ENCODE measurements at places on chromosomes 7 and 10.
A peak's percentile ranks its signal among the peaks of the same experiment; 100 is the strongest.

DNA sequence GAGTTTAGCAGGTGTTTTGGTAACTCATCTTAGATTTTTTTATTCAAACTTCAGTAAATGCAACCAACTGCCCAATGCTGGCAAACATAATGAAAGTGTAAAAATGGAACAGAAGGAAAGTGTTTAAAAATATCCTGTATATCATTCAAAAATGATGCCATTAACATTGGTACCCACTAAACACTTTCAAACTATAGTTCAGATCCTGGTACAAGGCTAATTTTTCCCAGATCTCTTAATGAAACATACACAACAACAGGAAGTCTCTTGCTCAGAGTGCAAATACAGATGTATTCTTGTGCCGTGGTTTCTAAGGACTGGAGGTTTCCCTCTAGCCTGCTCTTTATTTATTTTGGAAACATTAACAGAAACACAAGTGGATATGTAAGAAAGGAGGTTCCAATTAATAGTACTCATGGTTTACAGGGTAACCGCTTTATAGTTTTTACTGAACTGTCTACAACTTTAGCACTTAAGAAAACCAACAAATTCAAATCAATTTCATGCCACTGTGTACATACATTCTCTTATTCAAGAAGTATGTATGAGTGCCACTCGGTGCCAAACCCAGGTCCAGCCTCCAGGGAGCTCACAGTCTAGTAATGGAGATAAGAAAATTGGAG lies 176.0 kb upstream of the AKR1E2 start:
- no peaks in the 10 kb centered on the region for H3K27me3 ChIP-seq
- peak; percentile 23 for DNase-seq
- H3K27ac ChIP-seq: peak overlapping the region; percentile 36

DNA sequence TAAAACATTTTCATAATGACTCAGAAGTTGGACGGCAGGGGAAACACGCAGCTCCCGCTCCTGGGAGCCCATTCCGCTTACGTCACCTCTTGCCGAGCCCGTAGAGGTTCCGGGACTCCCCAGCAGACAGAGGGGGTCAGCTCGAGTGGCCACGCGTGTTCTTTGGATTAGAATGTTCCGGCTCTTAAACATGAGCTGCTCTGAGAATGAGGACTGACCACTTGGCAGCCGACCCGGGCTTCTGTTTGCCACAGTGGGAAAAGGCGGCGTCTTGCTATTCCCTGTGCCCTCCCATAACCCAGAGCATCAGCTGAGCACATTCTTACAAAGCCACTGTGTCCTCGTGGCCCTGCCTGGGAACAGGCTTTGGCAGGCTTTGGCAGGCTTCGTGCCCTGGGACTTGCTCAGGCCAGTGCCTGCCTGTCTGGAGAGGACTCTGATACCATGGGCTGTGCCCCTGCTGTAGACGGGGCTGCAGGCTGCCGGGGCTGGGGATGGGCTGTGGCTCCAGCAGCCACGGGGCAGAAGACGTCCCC lies 40.1 kb downstream of the PFKP start:
- peaks cover 10% of the 10 kb centered on the region for H3K4me1 ChIP-seq
- no peaks in the 10 kb centered on the region for H3K27me3 ChIP-seq
- DNase-seq: peak; percentile 99
- H3K36me3 ChIP-seq: peaks cover 74% of the 10 kb centered on the region
- peak overlapping the region; percentile 97 for H3K27ac ChIP-seq
- H3K4me3 ChIP-seq: peak overlapping the region; percentile 12

DNA sequence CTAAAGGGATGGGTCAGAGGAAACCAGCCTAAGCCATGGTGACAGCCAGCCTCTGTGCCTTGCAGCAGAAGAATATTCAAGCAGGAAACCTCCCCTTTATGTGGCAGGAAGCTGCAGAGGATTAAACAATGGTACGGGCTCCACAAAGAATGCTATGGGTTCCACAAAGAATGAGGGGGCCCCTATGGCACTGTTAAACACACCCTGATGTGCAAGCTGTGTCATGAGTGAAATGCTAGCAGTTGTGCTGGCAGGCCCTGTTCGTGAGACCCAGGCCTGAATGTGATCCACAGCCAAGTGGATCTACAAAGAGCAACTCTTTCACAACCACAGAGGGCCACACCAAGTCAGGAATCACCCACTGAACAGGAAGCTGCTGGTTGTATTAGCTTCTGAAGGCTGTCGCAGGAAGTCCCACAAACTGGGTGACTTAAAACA lies 68.9 kb downstream of the MYOF start:
- no peak overlapping the region for H3K4me3 ChIP-seq
- H3K36me3 ChIP-seq: peaks cover 77% of the 10 kb centered on the region
- no peak for DNase-seq
- peak overlapping the region; percentile 7 for H3K27ac ChIP-seq
- no peaks in the 10 kb centered on the region for H3K4me1 ChIP-seq

DNA sequence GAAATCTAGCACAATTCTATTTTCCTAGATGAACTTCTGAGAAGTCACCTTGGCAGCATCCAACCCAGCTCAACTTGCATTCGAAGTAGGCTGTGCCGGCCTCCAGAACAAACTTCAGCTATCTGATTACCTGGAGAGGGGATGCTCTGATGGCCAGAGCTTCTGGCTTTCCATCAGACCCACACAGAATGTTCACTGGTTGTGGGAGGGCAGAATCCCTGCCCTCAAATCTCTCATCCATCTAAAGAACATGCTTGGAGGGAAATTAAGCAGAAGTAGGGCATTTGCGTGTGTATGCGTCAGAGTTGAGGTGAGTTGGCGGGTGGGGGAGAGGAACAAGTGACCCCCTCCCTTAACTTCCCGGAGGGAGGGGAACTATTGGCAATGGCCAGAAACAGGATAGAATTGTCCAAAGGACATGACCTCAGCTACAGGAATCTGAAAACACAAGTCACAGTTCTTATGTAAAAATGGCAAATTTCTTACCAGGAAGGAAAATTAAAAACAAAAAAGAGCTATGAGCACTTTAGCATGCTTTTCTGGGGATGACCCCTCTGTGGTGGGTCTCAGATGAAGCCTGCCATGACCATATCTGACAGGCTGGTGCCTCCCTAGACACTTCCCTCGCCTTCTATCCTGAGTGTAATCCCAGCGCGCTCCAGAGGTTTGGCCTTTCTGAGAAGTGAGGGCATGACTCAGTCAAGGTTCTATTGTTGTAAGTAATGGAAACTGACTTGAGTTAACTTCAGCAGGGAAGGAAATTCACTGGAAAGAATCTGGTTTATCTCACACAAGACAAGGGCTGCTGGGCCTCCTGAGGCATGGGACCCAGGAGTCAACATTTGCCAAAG lies 278.8 kb downstream of the RPS24 start:
- H3K4me3 ChIP-seq: no peak overlapping the region
- peaks cover 12% of the 10 kb centered on the region for H3K4me1 ChIP-seq
- no peaks in the 10 kb centered on the region for H3K36me3 ChIP-seq
- DNase-seq: no peak

GRCh38 chr10:110558041-110558440 lies 9.5 kb upstream of the SMC3 start:
- no peaks in the 10 kb centered on the region for H3K36me3 ChIP-seq
- DNase-seq: no peak
- H3K4me3 ChIP-seq: no peak overlapping the region
- no peaks in the 10 kb centered on the region for H3K27me3 ChIP-seq

DNA sequence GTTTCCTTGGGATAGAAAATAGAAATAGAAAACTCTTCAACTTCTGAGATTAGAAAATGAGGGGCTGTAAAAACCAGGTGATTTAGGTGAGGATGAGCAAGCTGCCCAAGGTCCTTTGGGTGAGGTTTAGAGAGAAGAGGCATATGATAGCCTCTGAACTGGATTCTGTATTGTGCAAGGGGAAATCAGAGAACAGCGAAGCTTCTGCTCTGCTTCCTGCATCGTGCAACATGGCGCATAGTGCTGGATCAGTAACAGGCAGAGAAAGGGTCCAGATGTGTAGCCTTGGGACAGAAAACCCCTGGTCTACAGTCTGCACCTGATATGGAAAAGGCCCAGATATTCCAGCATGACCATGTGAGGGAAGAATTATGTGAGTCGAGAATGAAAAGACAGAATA lies 121.7 kb downstream of the MBL2 start:
- peaks cover 17% of the 10 kb centered on the region for H3K4me1 ChIP-seq
- H3K36me3 ChIP-seq: no peaks in the 10 kb centered on the region
- no peak overlapping the region for H3K27ac ChIP-seq
- no peaks in the 10 kb centered on the region for H3K27me3 ChIP-seq
- H3K4me3 ChIP-seq: no peak overlapping the region

DNA sequence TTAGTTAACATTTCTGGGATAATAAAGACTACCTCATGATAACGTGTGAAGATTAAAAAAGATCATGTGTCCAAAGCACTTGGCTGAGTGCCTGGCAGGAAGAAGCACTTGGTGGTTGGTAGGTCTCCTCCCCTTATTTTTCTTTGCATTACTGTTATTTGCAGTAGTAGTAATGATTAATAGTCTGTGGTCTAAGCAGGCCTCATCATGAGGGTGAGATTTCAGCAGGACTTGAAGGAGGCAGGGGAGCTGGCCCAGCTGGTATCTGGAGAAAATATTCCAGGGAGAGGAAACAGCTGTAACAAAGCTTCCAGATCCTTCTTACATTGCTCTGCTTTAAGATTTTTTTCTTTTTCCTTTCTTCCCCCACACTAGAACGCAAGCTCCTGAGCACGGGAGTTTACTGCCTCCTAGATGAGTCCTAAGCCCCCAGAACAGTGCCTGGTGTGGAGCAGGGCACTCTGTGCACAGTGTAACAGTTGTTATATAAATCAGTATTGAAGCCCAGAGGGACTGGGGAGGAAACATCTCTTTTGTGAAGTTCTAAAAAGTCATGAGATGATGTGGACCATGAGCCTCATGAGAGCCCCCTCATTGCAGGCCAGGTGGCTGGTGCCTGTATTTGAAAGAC lies 31.1 kb upstream of the RHEB start:
- no peaks in the 10 kb centered on the region for H3K4me1 ChIP-seq
- H3K27ac ChIP-seq: no peak overlapping the region
- H3K36me3 ChIP-seq: no peaks in the 10 kb centered on the region
- peaks cover 27% of the 10 kb centered on the region for H3K27me3 ChIP-seq

DNA sequence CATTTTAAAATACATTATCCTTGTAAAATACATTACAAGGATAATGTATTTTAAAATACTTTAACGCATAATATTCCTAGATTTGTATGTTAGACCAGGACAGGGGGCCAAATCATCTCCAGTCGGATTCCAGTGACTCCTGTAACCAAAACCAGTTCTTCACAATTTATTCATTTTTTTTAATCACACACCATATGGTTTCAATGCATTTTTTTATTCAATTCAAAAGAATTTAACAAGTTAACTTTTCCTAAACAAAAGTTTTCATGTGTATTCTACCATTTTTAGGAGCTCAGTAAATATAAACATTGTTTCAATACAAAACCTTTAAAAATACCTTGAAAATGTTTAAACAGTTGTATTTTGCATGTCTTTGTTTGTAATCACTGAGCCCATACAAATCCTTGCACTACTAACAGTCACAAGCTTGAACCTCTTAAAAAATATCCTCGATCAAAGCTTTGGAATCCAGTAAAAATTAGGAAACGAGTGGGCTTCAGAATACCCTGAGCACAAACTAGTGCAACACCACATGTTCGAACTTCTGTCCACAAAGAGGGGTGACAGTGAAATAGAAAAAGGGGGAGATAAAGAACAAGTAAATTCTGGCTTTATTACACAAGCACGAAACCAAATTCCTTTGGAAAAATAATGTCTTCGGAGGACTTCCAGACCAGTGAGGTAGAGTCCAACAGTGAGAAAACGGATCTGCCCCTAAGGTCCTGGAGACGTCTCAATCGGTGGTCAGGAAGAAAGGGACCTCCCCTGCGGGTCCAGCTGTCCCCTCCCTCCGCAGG lies 1.6 kb downstream of the CCDC71L start:
- H3K27ac ChIP-seq: peak overlapping the region; percentile 86
- H3K36me3 ChIP-seq: no peaks in the 10 kb centered on the region
- no peaks in the 10 kb centered on the region for H3K27me3 ChIP-seq

- no peak overlapping the region for H3K4me3 ChIP-seq
- no peaks in the 10 kb centered on the region for H3K36me3 ChIP-seq
- no peak for DNase-seq
- no peak overlapping the region for H3K27ac ChIP-seq
These were observed 96.9 kb downstream of the ELMO1 start for GRCh38 chr7:37351716-37352115.

GRCh38 chr10:797179-797578 lies 107.7 kb upstream of the DIP2C start:
- no peaks in the 10 kb centered on the region for H3K27me3 ChIP-seq
- no peaks in the 10 kb centered on the region for H3K4me1 ChIP-seq
- DNase-seq: no peak
- H3K27ac ChIP-seq: no peak overlapping the region

DNA sequence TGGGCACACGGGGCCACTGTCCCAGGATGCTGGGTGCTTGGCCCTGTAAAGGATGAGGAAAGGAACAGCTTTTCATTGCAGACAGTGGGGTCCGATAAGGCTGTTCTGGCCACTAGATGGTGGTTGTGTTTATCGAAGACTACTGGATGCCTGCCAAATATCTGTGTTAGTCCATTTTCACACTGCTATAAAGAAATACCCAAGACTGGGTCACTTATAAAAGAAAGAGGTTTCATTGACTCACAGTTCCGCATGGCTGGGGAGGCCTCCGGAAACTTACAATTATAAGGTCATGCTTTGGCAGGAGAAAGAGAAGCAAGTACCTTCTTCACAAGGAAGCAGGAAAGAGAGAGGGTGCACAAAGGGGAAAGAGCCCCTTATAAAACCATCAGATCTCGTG lies 32.2 kb upstream of the GARS1 start:
- no peak overlapping the region for H3K27ac ChIP-seq
- no peak overlapping the region for H3K4me3 ChIP-seq
- H3K36me3 ChIP-seq: peaks cover 16% of the 10 kb centered on the region
- H3K4me1 ChIP-seq: peaks cover 11% of the 10 kb centered on the region
- DNase-seq: no peak

GRCh38 chr7:107253599-107253998 lies 84.8 kb downstream of the HBP1 start:
- H3K36me3 ChIP-seq: no peaks in the 10 kb centered on the region
- no peak overlapping the region for H3K4me3 ChIP-seq
- no peak overlapping the region for H3K27ac ChIP-seq
- no peak for DNase-seq

GRCh38 chr7:13198036-13198435 lies 510.6 kb downstream of the ARL4A start:
- no peak overlapping the region for H3K27ac ChIP-seq
- no peak overlapping the region for H3K4me3 ChIP-seq
- DNase-seq: no peak
- H3K27me3 ChIP-seq: no peaks in the 10 kb centered on the region
- H3K4me1 ChIP-seq: peaks cover 5% of the 10 kb centered on the region

GRCh38 chr7:104966022-104966421 lies 48.0 kb upstream of the KMT2E start:
- H3K36me3 ChIP-seq: no peaks in the 10 kb centered on the region
- H3K27ac ChIP-seq: no peak overlapping the region
- no peak for DNase-seq
- H3K4me3 ChIP-seq: no peak overlapping the region
- H3K27me3 ChIP-seq: no peaks in the 10 kb centered on the region
- peaks cover 56% of the 10 kb centered on the region for H3K4me1 ChIP-seq

- peak; percentile 81 for DNase-seq
- no peaks in the 10 kb centered on the region for H3K36me3 ChIP-seq
- peak overlapping the region; percentile 83 for H3K27ac ChIP-seq
- H3K4me1 ChIP-seq: peaks cover 18% of the 10 kb centered on the region
- peak overlapping the region; percentile 1 for H3K4me3 ChIP-seq
These were observed 79.8 kb downstream of the ABI1 start for GRCh38 chr10:26780793-26781601.

GRCh38 chr10:2650328-2650727 lies 417.0 kb upstream of the PFKP start:
- no peak overlapping the region for H3K27ac ChIP-seq
- H3K27me3 ChIP-seq: no peaks in the 10 kb centered on the region
- no peak for DNase-seq
- no peak overlapping the region for H3K4me3 ChIP-seq
- no peaks in the 10 kb centered on the region for H3K36me3 ChIP-seq
